Endodermal cell (in vitro differentiated cells): ENCODE measurements at places on chromosomes 5 and 9.

GRCh38 chr9:134624621-134625181 is 16.9 kb upstream of the COL5A1 start:
- DNase-seq = peak; percentile 38

- DNase-seq = no peak
Observed at GRCh38 chr5:5046680-5047502, 93.2 kb upstream of the ADAMTS16 start.

- DNase-seq = no peak
Observed at GRCh38 chr9:85117831-85118230, 448.3 kb downstream of the NTRK2 start.

GRCh38 chr5:96852759-96853158 is 23.5 kb upstream of the ERAP2 start:
- no peak for DNase-seq

- no peak for DNase-seq
Observed at GRCh38 chr5:132887283-132887682, 13.8 kb downstream of the LEAP2 start.

- DNase-seq = no peak
Observed at GRCh38 chr9:15725953-15726352, 173.1 kb downstream of the CCDC171 start.

- DNase-seq = no peak
Observed at GRCh38 chr9:96858018-96858573, 3.8 kb upstream of the ZNF782 start.

DNA sequence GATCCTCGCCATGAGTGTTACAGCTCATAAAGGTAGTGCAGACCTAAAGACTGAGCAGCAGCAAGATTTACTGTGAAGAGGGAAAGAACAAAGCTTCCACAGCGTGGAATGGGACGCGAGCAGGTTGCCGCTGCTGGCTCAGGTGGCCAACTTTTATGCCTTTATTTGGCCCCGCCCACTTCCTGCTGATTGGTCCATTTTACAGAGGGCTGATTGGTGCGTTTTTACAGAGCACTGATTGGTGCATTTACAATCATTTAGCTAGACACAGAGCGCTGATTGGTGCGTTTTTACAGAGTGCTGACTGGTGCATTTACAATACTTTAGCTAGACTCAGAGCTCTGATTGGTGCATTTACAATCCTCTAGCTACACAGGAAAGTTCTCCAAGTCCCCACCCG is 13.9 kb downstream of the PLK2 start:
- DNase-seq = no peak

- no peak for DNase-seq
Observed at GRCh38 chr5:43038496-43038989, 1.6 kb downstream of the ANXA2R start.

DNA sequence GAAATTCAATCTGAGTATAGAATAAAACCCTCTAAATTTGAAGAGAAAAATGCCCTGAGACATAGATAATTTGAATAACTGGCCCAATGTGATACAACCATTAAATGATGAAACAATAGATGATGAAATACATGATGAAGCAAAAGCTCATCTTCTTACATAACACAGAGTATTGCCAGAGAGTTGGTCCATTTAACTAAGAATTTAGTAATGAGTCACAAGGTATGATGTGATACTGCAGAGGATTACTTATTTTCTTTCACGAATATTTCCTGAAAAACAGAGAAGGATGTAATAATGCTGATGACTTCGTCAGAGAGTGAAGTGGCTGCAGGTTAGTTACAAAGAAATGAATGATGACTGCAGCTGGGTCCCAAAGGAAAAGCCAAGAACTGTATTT is 379.3 kb downstream of the CDH12 start:
- no peak for DNase-seq

DNA sequence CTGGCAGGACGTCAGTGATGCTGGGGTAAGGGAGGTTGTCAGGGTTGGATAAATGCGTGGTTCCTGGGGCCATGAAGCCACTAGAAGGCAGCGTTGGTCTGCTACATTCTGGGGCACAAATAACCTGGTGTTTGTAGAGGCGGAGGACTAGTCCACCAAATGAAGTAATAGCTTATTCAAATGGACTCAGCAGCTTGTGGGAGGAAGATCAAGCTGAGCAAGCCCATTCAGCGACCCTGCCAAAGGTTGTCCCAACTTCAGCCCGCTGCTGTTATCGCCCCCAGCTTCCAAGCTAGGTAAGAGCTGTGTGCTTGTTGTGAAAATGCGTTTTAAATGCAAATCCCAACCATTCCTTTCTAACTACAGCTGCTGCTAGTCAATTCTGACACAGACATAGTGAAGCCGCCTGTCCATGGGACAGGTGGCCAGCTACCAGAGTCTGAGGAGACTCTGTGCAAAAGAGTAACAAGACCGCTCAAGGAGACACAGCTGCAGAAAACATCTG is 7.6 kb upstream of the FAM240B start:
- DNase-seq = peak; percentile 83

- DNase-seq = no peak
Observed at GRCh38 chr5:35830587-35830986, 26.1 kb upstream of the IL7R start.

DNA sequence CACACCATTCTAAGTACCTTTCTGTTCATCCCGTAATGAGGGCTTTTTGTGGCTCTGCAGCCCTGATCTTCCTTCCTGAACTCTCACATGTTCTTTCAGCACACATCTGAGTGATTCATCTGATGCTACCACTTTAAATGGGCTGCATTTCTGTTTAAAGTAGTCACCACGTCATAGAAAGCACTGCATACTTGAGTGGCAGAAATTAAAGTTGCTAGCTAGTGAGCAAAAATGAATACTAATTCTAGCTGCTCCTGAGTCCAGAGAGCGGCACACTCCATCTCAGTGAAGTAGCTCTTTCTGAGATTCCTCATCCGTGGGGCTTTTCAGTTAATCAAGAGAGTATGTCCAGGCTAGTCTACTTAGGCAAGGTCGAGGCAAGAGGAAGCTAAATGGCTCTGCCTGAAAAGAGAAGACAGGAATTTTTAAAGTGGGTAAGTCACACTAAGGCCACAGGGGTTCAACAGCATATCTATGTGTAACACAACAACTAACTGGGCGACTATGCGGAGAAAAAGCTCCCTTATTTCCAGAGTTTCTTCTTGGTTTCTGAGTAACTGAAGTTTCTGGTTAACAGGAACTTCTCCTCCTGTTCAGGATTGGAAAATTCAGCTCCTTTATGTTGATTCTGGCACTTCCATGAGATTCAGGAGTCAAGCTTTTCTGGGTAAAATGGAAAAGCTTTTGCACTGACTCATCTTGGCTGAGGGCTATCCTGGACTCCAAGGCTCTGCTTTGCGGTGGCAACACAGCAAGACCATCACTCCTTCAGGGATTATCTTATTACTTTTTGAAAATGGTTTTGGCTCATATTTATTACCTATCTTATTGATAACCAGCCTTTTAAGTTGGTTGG is 109.5 kb downstream of the TAF11L14 start:
- no peak for DNase-seq

GRCh38 chr9:93540305-93540704 is 36.1 kb upstream of the PHF2 start:
- no peak for DNase-seq

GRCh38 chr5:173781432-173781815 is 106.7 kb upstream of the CPEB4 start:
- no peak for DNase-seq

- DNase-seq = no peak
Observed at GRCh38 chr5:65742565-65743231, 20.7 kb downstream of the NLN start.

DNA sequence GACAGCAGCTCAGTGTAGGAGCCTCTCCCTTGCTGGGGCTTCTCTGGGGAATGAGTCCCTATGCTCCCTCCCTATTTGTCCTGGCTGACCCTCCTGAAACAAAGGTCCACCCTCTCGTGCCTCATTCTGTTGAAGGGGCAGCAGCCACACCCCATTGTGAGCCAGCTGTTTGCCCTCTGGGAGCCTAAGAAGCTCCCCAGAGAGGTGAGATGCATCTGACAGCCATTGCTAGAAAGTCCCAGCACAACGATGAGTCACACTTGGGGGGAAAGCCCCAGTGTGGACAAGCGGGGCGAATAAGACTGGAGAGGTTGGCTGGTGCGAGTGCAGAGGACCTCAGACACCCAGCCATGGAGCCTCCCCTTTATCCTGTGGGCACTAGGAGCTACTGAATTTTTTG is 101.4 kb downstream of the PPARGC1B start:
- DNase-seq = no peak

GRCh38 chr5:139482050-139482889 is at the start of gene STING1:
STING1 (minus strand) TSS chr5:139482758; CDS start chr5:139481704, 1,054 bp downstream.
- DNase-seq = no peak

DNA sequence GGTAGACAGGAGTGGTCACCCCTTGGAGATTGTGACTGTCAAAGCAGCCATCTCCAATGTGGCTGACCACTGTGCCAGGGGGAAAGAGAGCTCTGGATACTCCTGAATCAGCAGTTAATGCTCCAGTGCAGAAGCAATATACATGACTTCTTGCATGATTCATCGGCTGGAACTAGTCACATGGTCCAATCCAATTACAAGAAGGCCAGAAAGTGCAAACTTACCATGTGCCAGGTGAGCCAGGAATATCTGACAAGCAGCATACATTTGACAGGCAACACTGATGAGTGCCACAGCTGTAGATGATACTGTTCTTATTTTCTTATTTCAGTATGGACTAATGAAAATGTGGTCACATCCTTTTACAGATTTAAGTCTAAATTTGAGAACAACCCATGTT is 440.0 kb upstream of the MPDZ start:
- DNase-seq = no peak

GRCh38 chr9:127885508-127886281 is 8.2 kb upstream of the AK1 start:
- DNase-seq = peak; percentile 53

DNA sequence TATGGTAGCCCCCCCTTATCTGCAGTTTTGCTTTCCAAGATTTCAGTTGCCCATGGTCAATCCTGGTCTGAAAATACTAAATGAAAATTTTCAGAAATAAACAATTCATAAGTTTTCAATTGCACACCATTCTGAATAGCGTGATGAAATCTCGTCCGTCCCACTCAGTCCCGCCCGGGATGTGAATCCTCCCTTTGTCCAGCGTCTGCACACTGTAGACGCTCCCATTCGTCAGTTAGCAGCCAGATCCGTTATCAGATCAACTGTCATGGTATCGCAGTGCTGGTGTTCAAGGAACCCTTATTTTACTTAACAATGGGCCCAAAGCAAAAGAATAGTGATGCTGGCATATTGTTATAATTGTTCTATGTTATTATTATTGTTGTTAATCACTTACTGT is 98.6 kb downstream of the TMEM215 start:
- DNase-seq = no peak

DNA sequence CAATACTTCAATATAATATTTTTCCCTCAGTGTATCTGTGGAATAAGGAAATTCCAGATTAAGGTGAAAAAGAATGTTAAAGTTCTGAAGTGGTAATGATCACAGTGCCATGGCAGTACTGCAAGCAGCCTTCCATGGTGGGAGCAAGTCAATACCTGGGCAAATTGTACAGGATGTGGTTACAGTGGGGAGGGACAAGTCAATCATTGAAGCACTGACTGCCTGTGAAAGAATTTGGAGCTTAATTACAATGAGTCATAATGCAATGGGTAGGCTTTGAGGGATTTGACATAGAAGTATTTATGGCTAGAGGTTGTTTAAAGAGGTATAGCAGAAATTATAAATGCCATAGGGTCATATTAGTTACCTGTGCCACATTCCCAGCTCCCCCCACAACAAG is 786.5 kb upstream of the ACO1 start:
- no peak for DNase-seq

- DNase-seq = no peak
Observed at GRCh38 chr9:34377404-34377746, 677 bp upstream of the MYORG start.

DNA sequence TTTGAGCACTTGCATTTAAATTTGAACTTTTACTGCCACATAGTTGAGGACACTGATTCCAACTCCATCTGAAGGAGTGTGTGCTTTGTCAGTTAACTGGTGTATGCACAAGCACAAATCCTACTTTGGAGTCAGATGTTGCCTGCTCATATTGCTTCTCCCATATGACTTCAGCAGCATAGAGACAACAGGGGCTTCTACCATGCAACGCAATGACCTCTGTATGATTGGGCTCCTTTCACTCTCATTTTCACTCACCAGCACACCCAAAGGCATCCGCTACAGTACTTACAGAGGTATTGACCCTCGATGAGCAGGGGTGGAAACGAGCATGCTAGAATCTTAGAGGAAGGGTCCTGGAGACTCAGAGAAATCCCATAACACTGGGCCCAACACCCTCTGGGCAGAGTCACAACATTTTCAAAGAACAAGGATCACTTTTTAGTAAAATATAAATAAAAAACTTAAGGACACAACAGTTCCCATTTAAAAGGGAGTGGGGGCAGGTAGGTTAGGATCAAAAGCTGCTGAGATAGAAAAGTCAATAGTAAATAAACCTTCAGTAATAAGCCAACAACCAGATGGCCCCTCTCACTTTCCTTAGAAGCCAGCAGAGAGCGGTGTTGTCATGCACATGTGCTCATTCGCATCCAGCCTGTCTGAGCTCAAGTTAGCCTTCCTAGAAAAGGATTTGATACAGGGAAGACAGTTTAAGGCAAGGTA is 203.8 kb downstream of the SNCAIP start:
- DNase-seq = peak; percentile 84

GRCh38 chr9:1274334-1274733 is 224.2 kb downstream of the DMRT2 start:
- no peak for DNase-seq

GRCh38 chr9:78396087-78396486 is 99.2 kb downstream of the PSAT1 start:
- DNase-seq = no peak

GRCh38 chr5:78518365-78519197 is 130.0 kb downstream of the LHFPL2 start:
- DNase-seq = peak; percentile 75

- peak; percentile 75 for DNase-seq
Observed at GRCh38 chr9:78601957-78602565, 305.1 kb downstream of the PSAT1 start.

- peak; percentile 84 for DNase-seq
Observed at GRCh38 chr9:15211160-15211814, 95.7 kb downstream of the TTC39B start.

DNA sequence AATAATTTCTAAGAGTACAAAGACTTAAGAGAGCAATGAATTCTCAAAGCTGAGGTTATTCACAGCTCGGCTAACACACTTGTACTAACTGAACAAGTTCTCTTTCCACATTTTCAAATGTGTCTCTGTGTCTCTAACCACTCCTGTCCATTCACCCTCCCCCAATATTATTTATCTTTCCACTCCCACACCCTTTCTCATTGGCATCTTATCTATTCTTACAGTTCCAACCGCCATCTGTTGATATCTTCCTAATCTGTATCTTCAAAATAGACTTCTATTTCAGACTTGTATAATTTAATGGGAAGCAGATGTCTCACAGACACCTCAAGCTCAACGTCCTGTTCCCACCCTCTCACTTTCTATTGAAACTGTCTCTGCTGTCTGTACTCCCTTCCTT is 205.9 kb downstream of the ANXA1 start:
- DNase-seq = no peak

GRCh38 chr9:93464395-93464794 is 11.0 kb upstream of the FAM120AOS start:
- DNase-seq = no peak

DNA sequence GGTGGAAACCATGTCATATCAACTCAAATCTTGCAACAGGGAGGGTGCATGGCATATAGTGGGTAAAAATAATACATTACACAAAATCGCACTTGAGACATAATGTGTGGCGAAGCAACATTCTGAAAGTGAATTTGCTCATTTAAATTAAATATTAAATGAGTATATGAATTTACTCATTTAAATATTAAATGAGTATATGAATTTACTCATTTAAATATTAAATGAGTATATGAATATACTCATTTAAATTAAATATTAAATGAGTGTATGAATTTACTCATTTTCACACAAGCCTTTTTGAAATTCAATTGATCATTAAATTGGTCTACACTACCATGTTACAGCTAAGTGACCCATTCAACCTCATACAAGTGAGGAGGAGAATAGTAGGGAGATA is 10.5 kb downstream of the MAST4 start:
- DNase-seq = no peak
